ENCODE measurements at places on chromosomes 12 and 14.

- no peak overlapping the region for H3K27ac ChIP-seq
- no peak for DNase-seq
- no peaks in the 10 kb centered on the region for H3K27me3 ChIP-seq
These were observed 51.3 kb downstream of the MON2 start for GRCh38 chr12:62517887-62518286.

GRCh38 chr14:72061718-72062117 lies 129.5 kb downstream of the RGS6 start:
- H3K4me1 ChIP-seq = no peaks in the 10 kb centered on the region
- no peaks in the 10 kb centered on the region for H3K27me3 ChIP-seq
- H3K4me3 ChIP-seq = no peak overlapping the region
- H3K27ac ChIP-seq = no peak overlapping the region

- no peaks in the 10 kb centered on the region for H3K27me3 ChIP-seq
- peaks cover 7% of the 10 kb centered on the region for H3K4me1 ChIP-seq
- H3K36me3 ChIP-seq = no peaks in the 10 kb centered on the region
- no peak overlapping the region for H3K4me3 ChIP-seq
- DNase-seq = no peak
These were observed 102.9 kb upstream of the ABCD2 start for GRCh38 chr12:39722504-39722903.

GRCh38 chr12:90512518-90512917 lies 442.5 kb downstream of the CCER1 start:
- H3K4me1 ChIP-seq = peaks cover 38% of the 10 kb centered on the region
- no peak overlapping the region for H3K4me3 ChIP-seq
- no peak for DNase-seq
- no peaks in the 10 kb centered on the region for H3K27me3 ChIP-seq
- peak overlapping the region; percentile 89 for H3K27ac ChIP-seq
- H3K36me3 ChIP-seq = peaks cover 11% of the 10 kb centered on the region

DNA sequence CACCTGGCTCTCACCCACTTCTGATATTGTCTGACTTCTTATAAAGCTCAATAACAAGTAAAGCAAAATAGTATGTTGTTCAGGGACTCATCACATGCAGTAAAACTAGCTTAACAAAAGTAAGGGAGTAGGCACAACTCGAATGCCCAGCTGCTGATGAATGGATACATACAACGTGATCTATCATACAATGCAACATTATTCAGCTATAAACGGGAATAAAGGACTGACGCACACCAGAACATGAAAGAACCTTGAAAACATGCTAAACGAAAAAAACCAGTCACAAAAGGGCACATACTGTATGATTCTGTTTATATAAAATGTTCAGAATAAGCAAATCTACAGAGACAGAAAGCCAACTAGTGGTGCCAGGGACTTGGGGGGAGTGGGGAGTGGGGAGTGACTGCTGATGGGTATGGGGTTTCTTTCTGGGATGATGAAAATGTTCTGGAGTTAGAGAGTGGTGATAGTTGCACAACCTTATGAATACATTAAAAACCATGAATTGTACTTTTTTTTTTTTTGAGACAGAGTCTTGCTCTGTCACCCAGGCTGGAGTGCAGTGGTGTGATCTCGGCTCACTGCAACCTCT lies 11.1 kb downstream of the PLBD2 start:
- H3K36me3 ChIP-seq = peaks cover 5% of the 10 kb centered on the region
- no peak overlapping the region for H3K4me3 ChIP-seq
- DNase-seq = no peak
- H3K27me3 ChIP-seq = no peaks in the 10 kb centered on the region
